ENCODE measurements at places on chromosomes 6 and 20.

DNA sequence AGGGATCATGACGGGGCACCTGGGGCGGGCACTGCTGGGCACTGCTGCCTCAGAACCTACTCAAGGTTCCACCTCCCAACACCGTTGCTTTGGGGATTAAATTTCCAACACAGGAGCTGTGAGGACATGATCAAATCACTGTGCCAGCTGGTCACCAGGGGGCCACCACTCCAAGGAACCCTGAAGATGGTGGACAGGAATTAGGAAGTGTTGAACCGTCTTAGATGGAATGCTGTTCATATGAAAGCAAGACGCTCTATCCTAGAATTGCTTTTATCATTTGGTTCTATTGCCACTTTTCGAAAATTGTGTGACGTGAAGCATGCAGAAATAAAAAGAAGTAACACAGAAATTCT lies 140.3 kb downstream of the DLL1 start:
- no peak for DNase-seq

DNA sequence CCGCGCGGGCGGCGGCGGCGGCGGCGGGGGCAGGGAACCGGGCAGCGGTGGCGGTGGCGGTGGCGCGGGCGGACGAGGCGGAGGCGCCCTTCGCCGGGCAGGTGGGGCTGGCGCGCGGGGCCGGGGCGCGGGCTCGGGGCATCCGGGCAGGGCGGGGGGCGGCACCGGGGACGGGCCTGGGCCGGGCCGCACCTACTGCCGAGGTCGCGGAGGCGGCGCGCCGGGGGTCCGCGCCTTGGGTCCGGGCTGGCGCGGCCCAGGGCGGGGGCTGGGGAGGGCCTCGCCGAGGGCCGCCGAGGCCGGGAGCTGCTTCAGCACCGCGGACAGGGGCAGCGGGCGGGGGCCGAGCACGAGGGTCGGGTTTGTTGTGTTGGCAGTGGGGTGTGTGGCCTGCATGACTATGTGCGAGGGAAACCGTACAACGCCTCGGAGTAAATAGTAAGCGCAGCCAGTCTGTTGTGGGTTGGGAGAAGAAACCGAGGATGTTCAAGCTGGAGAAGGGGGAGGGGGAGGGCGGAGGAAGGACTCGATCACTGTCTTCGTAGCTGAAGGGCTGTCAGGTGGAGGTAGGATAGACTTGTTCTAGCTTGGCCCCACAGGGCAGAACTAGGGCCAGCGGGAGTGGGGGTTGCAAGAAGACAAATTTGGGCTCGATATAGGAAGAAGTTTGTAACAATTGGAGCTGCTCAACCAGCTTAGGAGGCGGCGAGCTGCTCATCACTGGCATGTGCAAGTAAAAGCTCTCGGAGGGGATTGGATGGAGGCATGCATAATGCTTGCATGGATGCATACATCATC lies 593 bp downstream of the MMP24 start:
- peak; percentile 93 for DNase-seq

DNA sequence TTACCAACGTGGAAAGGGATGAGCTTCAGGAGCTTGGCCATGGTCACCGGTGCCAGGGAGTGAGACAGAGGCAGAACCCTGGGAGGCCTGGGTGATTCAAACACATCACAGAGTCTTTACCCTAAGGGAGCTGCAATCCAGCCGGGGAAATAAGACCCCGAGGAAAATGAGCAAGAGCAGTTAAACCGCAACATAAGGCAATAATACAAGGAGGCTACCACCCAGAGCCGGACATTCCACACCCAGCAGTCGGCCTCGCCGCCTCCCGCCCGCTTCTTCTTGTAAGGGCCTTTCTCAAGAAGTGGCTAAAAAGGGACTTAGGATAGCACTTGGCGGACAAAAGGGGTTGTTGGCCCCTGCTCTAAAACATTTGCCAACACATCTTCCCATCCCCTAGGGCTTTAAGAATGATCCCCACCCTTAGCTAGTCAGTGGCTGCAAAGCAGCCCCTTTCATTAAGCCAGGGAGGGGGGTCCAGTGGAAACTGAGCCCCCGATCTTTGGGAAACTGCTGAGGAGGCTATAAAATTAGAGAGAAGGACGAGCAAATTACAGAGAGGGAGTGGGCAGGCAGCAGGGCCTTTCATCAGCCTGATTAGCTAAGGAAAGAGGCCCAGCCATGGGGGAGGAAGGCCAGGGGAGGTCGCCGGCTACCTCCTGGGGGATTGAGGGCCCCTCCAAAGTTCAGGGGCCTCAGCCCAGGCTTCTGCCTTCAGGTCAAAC lies 34.3 kb downstream of the SNX5 start:
- no peak for DNase-seq

- no peak for DNase-seq
Observed at GRCh38 chr6:26556263-26557070, 18.3 kb downstream of the HMGN4 start.

DNA sequence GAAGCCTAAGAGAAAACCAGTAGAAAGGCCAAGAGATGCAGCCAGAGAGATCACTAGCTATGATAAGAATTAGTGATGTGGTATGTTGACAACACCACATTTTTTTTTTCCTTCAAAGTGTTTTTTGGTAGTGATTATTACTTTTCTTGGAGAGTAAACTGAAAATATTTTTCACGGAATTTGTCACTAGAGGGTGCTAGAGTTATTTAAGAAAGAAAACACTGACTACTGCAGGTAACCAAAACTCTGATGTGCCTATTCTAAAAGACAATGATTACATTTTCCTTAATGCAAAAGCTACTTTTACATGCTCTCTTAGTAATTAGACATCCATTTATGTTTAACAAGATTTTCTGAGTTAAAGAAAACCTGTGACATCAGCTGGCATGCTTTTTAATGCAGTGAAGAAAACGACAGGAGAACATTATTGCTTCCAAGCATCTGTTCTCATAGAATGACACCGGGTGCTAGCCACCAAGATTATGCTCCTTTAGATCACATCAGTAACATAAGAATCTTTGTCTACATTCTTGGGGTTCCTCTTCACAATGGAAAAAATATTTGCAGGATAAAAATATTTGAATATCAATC lies 28.8 kb downstream of the RWDD2A start:
- no peak for DNase-seq

DNA sequence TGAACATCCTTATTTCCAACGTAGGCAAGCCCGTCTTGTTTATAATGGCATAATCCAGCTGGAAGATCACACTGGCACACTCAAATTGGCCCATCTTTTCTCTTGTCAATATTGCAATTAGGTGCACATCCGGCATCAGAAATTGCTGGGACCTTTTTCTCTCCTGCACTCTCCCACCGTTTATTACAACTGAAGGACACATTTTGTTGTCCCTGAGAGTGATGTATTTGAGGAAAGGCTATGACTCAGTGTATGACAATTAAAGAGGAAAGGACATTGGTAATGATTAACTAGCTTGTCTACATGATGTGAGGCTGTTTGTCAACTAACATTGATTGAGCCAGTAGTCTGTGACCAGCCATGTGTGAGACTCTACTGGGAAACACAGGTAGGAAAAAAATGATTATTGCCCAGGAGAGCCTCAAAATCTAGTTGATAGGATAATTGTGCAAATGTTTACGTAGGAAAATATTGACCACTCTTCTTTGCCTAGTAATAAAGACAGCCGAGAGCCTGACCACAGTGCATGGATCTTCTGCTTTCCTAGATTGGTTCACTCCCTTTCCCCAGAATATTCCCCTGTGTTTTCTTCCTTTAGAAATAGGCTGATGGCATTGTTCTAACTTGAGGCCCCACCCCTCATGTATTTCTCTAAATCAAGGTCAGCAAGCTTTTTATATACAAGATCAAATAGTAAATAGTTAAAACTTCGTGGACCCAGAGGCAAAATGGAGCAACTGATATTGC lies 230.0 kb upstream of the BTBD3 start:
- DNase-seq = no peak

DNA sequence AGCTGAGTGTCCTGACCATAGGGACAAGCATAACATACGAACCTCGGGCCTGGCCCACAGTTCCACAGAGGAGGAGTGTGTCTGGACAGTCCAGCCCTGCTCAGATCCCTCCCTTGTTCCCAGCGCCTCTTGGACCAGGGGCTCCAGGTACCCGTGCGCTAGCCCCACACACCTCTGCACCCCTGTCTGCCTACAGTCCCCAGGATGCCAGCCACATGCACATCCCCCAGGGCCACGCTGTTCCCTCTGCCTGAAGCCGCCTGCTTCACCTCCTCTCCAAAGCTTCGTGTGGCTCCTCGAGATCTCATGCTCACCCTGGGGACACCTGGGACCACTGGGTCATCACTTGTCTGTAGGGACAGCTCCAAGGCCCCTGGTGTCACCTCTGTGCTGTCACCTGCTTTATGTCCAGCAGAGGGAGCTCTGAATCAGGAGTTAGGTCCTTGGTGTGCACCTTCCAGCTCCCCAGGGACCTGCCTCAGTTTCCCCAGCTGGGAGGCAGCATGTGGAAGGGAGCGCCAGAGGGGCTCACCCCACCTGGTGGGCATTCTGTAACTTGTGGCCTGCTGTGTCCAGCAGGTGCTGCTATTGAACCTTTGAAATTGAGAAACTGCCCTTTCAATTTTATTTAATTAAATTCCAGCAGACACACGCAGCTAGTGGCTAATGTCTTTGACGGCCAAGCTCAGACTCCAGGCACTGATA lies 7.3 kb upstream of the YTHDF1 start:
- DNase-seq = no peak

- no peak for DNase-seq
Observed at GRCh38 chr6:17167327-17167979, 65.6 kb downstream of the STMND1 start.

DNA sequence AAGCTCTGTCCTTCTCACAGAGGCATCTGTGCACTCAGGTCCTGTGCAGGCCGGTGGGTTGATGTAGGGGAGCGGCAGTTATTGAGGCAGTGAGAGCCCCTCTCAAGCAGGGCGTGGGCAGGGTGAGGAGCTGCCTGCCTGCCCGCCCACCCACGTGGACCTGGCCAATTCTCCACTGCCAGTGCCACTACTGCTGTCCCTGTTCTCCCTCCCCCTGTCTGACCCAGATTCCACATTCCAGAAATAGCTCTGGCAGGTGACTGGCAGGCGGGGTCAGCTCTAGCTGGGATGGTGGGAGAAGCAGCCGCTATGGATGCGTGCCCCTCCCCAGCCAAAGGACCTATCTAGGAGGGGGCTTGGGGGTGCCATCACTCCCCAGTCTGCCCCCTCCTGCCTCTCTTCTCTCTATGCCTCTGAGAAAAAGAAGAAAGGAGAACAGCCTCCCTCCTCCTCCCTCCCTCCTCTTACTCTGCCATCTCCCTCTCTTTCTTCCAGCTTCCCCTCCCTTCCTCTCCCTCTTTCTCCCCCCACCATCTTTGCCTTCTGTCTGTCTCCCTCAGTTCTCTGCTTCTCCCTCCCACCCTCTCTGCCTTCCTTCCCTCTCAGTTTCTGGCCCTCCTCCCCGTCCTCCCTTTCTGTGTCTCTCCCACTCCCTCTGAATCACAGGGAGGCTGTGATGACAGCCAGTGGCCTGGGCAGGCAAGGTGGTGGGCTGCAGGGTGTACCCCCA lies 86.5 kb upstream of the MYL9 start:
- DNase-seq = peak; percentile 64

- DNase-seq = no peak
Observed at GRCh38 chr6:10535193-10535592, 14.0 kb downstream of the GCNT2 start.

GRCh38 chr6:150492941-150493340 lies 106.7 kb upstream of the PLEKHG1 start:
- DNase-seq = no peak

- peak; percentile 80 for DNase-seq
Observed at GRCh38 chr6:159104163-159104925, 59.6 kb upstream of the TAGAP start.

- DNase-seq = no peak
Observed at GRCh38 chr6:38776515-38776914, 61.4 kb downstream of the DNAH8 start.

- no peak for DNase-seq
Observed at GRCh38 chr6:163455552-163455951, 41.0 kb downstream of the QKI start.

- no peak for DNase-seq
Observed at GRCh38 chr6:90169374-90169773, 127.3 kb downstream of the BACH2 start.

DNA sequence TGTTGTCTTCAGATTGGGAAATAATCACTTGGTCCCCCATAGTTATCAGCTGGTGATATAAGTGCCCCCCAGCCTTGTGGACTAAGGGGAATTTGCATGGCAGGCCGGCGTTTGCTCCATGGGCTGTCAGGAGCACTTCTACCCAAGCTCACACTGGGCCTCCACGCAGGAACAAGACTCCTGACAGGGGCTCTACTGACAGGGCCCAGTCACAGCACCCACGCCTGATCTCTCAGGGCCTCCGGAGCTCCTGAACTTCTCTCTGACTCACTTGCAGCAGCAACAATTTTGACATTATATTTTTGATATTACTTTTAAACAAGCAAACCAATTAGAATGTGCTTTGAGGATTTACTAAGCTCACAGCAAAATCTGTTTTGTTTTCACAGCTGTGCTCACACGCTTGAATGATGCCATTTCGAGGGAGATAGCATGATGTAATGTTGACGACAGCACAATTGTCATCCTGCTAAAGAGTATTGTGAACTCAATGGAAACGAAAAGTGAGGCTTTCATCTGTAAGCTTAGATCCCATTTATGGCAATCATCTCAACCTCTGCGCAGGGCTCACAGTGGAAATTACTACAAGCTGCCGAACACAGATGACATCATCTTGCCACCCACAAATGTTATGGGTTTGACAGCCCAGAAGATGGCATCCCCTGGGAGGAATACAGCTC lies 28.7 kb upstream of the TXNDC5 start:
- DNase-seq = no peak

- DNase-seq = no peak
Observed at GRCh38 chr20:50744143-50744792, 12.9 kb downstream of the PARD6B start.

DNA sequence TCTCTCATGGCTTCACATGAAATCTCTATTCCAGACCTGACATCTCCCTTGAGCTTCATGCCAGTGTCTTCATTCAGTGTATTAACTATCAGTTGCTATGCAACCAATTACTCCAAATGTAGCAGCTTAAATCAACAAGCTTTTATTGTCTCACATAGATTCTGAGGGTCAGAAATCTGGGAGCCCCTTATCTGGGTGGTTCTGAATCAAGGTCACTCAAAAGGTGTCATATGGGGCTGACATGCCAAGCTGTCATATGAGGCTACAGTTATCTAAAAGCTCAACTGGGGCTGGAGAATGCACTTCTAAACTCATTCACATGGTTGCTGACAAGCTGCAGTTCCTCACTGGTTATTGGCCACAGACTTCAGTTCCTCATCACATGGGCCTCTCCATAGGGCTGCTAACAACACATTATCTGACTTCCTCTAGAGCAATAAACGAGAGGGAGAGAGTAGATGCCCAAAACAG lies 7.3 kb upstream of the CGA start:
- no peak for DNase-seq

DNA sequence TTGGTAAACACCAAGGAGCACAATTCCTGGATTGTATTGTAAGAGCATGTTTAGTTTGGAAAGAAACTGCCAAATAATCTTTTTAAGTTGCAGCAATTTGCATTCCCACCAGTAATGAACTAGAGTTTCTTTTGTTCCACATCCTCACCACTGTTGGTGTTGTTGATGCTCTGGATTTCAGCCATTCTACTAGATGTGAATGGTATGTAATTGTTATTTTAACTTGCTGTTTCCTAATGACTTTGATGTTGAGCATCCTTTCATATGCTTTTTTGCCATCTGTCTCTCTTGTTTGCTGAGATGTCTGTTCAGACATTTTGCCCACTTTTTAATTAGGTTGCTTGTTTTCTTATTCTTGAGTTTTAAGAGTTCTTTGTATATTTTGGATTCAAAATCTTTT lies 1654.1 kb downstream of the GRIK2 start:
- DNase-seq = no peak

Measured in upper lobe of left lung (tissue), 6 donors.